ENCODE measurements at places on chromosomes 6 and 20.

- DNase-seq: no peak
Observed at GRCh38 chr6:108113557-108114519, 39.3 kb upstream of the OSTM1 start.

DNA sequence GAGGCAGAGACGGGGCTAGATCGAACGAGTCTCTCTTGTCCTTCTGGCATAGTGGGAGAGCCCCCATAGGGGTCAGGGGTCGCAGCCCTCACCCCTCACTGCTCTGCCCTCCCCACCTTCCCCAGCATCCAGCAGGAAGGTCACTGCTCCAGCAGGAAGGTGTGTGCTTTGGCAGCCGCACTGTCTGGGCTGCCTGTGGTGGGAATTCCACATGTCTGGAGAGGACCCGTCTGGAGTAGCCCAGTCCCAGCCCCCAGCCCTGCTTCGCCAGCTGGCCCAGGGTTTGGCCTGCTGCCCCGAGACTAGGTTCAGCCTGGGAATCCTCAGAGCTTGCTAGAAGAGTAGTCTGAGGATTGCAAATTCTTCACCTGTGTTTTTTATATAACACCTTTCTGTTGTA, 2.5 kb upstream of the R3HDML start:
- DNase-seq: no peak

DNA sequence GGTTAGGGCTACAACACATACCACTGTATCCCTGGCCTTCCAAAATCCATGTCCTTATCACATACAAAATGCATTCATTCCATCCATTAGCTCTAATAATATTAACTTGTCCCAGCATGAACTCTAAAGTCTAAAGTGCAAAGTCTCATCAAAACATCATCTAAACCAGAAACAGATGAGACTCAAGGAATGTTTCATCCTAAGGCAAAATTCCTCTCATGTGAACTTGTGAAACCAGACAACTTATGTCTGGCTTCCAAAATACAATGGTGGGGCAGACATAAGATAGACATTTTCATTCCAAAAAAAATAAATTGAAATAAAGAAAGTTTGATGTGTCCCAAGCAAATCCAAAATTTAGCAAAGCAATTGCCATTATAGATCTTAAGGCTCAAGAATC, 257.4 kb downstream of the HTR1B start:
- no peak for DNase-seq

DNA sequence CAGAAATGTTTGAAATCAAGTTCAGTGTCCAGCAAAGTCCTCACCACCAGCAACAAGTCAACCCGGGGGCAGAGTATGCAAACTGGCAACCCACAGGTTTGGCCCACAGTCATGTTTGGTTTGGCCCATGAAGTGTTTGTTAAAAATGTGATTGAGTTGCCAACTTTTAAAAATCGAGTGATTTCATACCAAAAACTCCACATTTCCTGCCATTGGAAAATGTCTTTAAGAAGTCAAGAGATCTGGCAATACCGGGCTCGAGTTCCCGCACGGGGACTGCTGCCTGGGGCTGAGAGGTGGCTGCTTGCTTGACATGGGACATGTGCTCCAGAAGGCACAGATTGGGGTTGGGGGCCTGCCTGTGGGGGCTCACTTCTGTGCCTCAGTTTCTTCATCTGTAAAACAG, 36.1 kb downstream of the PREX1 start:
- no peak for DNase-seq

DNA sequence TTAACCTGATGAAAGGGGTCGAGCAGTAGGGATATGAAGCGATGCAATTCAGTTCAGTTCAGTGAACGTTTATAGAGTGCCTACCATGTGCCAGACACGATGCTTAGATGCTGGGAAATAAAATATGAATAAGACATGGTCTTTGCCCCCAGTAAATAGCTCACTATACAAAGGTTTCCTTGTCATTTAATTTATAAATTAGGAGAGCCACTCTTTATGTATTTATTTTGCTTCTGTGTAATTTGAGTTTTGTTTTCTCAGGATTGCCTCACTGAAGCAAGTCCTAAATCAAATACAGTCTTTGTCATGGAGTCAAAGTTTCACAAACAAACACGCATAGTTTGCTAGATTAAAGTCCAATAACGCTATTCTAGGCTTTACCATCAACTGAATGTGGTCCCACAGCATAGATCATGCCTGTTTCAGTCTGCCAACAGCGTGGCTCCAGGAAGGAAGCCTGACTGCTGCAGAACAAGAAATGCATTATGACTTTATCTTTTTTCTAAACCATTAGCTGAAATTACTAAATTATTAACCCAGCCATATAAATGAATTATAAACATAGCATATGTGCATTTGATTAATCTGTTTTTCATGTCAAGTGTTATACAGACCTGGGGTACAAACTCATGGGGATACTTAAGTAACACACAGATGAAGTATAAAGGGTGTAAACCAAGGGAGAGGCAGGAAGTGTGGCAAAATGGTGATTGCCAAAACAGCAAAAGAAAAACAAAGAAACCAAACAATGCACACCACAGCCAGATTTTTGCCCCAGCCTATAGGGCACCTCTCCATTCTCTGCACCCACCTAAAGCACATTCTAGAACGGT, 29.8 kb upstream of the CCN2 start:
- no peak for DNase-seq

DNA sequence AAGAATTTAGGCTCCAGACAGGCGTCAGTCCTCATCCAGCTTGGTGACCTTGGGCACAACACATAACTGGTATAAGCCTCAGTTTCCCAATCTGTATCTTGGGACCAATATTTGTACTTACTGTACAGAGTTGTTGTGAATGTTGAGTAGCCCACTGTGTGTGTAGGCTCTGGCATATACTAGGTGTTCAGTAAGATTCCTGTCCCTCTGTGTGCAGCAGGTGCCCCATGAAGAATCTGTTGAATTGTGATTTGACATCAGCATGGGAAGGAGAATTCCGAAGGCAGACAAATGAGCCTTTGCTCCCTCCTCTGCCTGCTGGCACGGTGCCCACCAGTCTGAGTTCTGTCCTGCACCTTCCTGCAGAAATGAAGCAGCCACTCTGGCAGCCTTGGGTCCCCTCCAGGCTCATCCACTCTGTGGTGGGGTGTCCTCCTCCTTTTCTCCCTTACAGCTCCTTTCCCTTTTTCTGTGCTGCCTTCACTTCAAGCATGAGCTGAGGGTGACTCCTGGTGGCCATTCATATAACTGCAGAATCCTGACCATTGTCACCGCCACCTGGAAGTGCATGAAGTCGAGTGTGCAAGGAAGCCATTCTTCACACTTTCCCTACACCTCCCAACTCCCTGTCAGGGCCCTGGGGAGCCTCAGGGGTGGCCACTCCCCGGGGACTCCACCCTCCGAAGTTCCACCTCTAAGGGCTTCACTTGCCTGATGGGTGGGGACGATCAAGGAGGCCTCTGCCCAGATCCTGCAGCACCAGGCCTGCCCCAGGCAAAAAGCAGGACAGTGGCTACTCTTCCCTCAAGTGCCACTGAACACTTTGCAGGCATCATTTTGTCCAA, 48.2 kb downstream of the MRPL14 start:
- no peak for DNase-seq
